ENCODE measurements at places on chromosomes 2 and 18.
A peak's percentile ranks its signal among the peaks of the same experiment; 100 is the strongest.

- no peak for DNase-seq
Observed at GRCh38 chr2:53913721-53914120, 54.0 kb upstream of the GPR75 start.

GRCh38 chr18:3481696-3482210 lies 31.8 kb downstream of the TGIF1 start:
- DNase-seq, result no peak

GRCh38 chr18:74153793-74154192 lies 5.5 kb downstream of the TIMM21 start:
- no peak for DNase-seq

DNA sequence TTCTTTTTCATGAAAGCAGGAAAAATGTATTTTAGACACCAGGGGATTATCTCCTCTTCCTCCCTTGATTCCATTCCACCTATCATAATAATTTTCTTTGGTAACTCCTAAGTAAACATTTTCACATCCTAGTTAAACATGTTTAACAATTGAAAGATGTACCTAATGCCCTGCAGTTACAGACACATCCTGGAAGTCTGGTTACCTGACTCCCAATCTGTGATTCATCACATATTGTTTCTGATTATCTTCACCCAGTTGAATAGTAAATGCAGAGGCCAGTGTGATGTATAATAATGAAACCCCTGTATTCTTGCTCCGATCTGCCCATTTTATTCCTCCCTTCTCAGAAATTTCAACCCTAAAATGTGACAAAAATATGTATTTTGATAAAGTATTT lies 1237.6 kb upstream of the LRRTM1 start:
- DNase-seq, result no peak

- DNase-seq, result no peak
Observed at GRCh38 chr18:7329016-7329415, 98.1 kb downstream of the LRRC30 start.

- DNase-seq, result no peak
Observed at GRCh38 chr2:235640377-235640776, 146.5 kb downstream of the AGAP1 start.

GRCh38 chr18:51273437-51273836 lies 76.0 kb upstream of the MEX3C start:
- DNase-seq, result no peak

DNA sequence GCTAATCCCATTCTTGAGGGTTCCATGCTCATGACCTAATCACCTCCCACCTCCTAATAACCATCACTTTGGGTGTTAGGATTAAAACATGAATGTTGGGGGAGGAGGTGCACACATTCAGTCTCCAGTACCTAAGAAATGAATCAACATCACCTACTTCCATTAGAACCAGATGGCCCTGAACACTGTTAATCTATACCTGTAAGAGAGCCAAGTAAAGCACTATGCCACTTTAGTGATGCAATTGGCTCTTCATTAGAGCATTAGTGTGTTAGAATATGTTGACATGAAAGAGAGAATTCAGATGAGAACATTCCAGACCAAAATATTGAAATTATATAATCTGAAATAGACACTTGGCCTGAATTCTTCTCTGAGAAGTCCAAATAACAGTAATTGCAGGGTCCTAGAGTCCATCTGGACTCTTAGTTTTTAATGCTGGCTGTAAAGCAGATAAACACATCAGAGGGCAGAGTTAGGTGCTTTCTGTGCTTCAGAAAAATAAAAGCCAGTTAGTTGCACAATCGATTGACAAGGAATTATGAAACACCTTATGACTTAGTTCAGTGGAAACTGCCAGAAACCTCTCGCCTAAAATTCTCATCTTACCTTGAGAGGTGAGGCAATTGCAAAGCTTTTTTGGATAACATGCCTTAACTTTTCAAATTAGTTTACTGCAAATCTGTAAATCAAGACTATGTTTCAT lies 923.7 kb downstream of the SLC4A3 start:
- DNase-seq, result no peak

GRCh38 chr2:176130147-176130956 lies 847 bp downstream of the HOXD8 start:
- DNase-seq, result peak; percentile 67

- no peak for DNase-seq
Observed at GRCh38 chr2:241629762-241630435, 7.1 kb downstream of the THAP4 start.

DNA sequence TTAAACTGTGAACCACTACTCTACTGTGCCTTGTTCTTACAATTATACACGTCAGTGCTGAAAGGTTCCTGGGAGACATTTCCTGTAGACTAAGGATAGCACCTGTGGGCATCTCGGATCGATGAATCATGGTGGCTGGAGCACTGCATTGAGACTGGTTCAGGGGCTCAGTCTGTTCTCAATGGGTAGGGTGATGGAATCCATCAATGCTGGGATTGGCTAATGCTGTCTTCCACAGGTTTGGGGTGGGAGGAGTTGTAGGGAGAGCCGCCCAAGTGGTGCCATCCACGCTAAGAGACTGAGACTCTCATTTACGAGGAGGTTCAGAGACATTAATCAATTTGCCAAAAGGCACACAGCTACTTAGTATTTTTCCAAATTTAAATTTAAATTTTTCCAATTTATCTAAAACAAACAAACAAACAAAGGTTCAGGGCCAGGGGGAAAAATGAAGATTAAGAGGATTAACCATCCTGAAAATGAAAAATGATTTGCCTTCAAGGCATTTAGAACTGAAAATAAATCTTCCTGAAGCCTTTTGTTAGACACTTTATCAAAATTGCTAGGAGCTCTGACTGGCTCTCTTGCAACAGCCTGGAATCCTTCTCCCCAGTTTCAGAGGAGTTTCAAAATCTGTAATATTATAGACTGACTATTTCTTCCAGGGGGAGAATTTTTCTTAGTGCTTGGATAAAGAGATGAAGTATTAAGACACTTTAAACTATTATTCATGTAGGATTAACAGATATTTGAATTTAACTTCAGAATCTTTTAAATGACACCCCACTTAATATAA lies 359.2 kb downstream of the TGIF1 start:
- no peak for DNase-seq

GRCh38 chr2:56713161-56713676 lies 529.4 kb downstream of the CCDC85A start:
- DNase-seq, result no peak
